ENCODE measurements at places on chromosomes 13 and 19. TPM values are rescaled to one million over a fixed set of nuclear protein-coding genes. Genes with fewer than 3 reads are reported as not detected.

DNA sequence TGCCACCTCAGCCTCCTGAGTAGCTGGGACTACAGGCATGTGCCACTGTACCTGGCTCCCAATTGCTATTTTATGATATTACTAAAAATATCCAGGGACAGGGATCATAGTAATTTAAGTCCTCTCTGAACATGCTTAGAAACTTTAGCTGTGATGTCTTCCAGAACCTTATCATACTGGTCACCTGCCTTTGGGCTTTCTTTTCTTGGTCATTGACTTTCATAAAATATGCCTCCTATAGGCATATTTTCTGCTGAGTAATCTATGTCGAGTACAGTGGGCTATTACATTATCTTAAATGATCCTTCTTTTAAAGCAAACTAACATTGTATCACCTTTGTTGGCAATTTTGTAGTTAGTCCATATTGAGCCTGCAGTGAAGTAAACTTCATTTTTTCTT is 6.2 kb downstream of the UCHL3 start:
- H3K4me3 ChIP-seq, result no peak overlapping the region
- H3K27me3 ChIP-seq, result no peaks in the 10 kb centered on the region
- peak; percentile 17 for DNase-seq
- peaks cover 17% of the 10 kb centered on the region for H3K36me3 ChIP-seq

- no peak for DNase-seq
- peaks cover 4% of the 10 kb centered on the region for H3K27me3 ChIP-seq
- no peaks in the 10 kb centered on the region for H3K4me1 ChIP-seq
Measured at GRCh38 chr13:24694907-24695306, 14.7 kb downstream of the ATP12A start.

GRCh38 chr13:48492470-48493065 is 40.3 kb downstream of the RCBTB2 start:
- no peak overlapping the region for H3K4me3 ChIP-seq
- peaks cover 10% of the 10 kb centered on the region for H3K36me3 ChIP-seq
- no peaks in the 10 kb centered on the region for H3K4me1 ChIP-seq
- peak overlapping the region; percentile 44 for H3K27ac ChIP-seq
- peak; percentile 23 for DNase-seq

DNA sequence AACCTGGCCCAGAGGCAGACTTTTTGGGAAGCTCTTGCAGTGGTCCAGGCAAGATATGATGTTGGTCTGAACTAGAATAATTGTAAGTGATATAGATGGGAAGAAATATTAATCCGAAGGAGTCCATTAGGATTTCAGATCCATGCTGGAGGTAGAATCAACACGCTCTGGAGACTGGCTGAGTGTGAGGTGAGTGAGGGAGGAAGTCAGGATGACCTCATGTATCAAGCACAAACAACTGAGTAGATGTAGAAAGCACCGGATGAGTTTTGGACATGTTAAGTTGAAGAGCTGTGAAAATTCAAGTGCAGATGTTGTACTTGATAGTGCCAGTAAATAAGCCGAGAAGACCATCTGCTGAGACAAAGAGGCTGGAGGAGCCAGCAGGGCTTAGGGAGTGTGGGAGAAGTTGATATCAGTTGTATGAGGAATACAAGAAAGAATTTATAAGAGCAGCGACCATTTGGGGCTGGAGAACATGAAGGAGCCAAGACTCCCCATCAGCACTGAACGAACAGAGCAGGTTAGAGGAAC is 5.3 kb upstream of the CNMD start:
- H3K27me3 ChIP-seq, result peaks cover 16% of the 10 kb centered on the region
- H3K36me3 ChIP-seq, result no peaks in the 10 kb centered on the region
- no peak overlapping the region for H3K27ac ChIP-seq
- DNase-seq, result no peak

DNA sequence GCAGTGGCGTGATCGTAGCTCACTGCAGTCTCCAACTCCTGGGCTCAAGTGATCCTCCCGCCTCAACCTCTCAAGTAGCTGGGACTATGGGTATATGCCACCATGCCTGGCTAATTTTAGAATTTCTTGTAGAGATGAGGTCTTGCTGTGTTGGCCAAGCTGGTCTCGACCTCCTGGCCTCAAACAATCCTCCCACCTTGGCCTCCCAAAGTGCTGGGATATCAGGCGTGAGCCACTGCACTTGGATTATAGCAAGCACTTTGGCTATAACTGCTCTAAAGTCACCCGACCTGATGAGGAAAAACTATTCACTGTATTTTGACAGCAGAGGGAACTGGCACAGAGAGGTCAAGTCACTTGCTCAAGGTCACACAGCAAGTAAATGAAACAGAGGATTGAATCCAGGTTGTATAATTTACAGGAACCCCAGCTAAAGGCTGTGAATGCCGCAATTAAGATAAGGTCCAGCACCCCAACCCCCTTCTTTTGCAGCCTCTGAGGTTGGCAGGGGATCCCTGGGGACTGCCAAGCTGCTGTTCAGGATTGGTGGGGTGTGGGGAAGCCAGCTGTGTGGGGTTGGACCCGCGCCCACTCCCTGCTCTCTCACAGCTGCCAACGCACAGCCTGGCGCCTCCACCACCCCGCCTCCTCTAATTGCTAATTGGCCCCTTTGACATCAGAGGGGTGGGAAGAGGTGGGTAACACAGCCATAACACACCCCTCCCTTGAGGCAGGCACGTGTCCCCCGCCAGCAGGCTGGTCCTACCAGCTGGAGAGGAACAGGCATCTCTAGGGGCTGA is 6.0 kb downstream of the TMIGD2 start:
- no peak overlapping the region for H3K4me3 ChIP-seq
- no peaks in the 10 kb centered on the region for H3K36me3 ChIP-seq
- no peaks in the 10 kb centered on the region for H3K4me1 ChIP-seq
- DNase-seq, result no peak
- H3K27ac ChIP-seq, result no peak overlapping the region

- DNase-seq, result peak; percentile 43
- peak overlapping the region; percentile 20 for H3K27ac ChIP-seq
- no peaks in the 10 kb centered on the region for H3K36me3 ChIP-seq
- peaks cover 3% of the 10 kb centered on the region for H3K4me1 ChIP-seq
- H3K4me3 ChIP-seq, result no peak overlapping the region
- no peaks in the 10 kb centered on the region for H3K27me3 ChIP-seq
Measured at GRCh38 chr13:97600458-97601075, 166.6 kb downstream of the RAP2A start.

GRCh38 chr13:36885901-36886300 is 34.1 kb downstream of the SMAD9 start:
- no peaks in the 10 kb centered on the region for H3K36me3 ChIP-seq
- H3K4me3 ChIP-seq, result no peak overlapping the region
- H3K27ac ChIP-seq, result no peak overlapping the region
- no peak for DNase-seq
- H3K27me3 ChIP-seq, result no peaks in the 10 kb centered on the region

ZNF492 gene
- 1.2 TPM for polyA plus RNA-seq

NCR1 gene
- 1.1 TPM for polyA plus RNA-seq

TPTE2 gene
- polyA plus RNA-seq, result 0.06 TPM

FUT2 gene
- 105 TPM for polyA plus RNA-seq

PSG7 gene
- not detected for polyA plus RNA-seq

CGB2 gene
- polyA plus RNA-seq, result not detected

Data from large intestine (tissue), 12 donors.